ENCODE measurements at places on chromosomes 1 and 21. TPM values are rescaled to one million over a fixed set of nuclear protein-coding genes. Genes with fewer than 3 reads are reported as not detected.

GRCh38 chr1:97348599-97349265, 572.1 kb downstream of the DPYD start:
- DNase-seq = no peak

- no peak for DNase-seq
These were observed 803 bp downstream of the COP1 start for GRCh38 chr1:176206006-176206960.

- DNase-seq = no peak
These were observed 856.8 kb upstream of the ADAMTS5 start for GRCh38 chr21:27823652-27824201.

DNA sequence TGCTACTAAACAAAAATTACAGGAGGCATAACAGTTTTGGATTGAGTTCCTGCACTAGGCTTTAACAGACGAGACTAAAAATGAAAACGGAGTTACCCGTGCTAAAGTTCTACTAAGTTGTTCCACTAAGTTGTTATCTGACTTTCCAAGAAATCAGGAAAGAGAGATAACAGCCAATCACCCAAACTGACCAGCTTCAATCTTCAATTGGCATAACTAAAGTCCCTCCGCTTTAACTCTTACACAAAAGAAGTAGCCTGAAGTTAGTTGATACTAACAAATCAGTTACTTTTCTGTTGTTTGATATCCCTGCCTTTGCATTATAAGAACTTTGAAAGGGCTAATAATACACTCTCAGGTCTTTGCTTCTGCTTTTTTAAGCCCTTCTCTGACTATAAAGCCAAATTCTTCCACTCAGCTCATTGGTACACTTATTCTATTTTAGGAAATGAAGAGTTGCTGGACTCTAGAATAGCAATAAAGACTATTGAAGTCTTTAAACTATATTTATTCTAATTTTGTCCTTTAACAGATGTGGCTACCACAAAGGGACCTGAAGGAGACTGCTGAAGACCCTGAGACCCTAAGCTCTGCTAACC, 61.3 kb downstream of the TESK2 start:
- no peak for DNase-seq

Gene FCRL2
- not detected for total RNA-seq

Gene PRDM16
- 3.9 TPM for total RNA-seq

Gene KLF18
- total RNA-seq = not detected
